ENCODE measurements at places on chromosomes 12 and 14.

DNA sequence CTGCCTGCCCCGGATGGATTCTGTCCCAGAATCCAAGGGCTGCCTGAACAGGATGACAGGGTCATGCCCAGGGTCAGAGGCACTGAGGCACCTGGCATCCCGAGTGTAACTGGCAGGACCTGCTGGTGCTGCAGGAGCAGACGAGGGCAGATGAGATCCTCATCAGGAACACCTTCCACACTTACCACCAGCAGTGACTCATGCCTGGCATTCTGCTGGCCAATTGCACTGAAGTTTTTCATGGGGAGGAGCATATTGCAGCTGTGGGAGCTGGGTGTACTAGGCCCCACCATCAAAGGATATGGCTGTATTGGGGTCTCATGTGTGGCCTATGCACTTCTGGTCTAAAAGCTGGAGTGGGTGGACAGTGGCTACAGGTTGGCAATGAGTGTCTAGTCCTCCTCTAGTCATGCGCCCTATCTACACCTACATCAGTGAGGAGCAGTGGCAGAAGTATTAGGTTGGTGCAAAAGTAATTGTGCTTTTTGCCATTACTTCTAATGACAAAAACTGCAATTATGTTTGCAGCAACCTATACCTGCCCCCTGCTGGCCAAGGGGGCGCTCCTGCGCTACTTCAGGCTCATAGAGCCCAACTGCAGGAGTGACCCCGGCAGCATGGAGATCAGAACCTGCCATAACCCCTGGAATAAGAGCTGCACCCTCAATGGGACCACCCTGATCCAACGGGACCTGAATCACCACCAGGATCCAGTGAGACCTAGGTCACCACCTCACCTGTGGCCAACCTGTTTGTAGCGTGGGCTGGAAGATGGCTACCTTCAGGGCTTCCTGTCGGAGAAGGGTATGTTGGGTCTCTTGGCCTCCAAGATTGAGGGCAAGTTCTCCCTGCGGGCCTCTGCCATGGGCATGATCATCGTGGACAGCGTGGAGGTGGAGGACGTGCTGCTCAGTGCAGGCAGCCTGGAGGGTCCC is 8.0 kb upstream of the C12orf42 start:
- no peak for DNase-seq

DNA sequence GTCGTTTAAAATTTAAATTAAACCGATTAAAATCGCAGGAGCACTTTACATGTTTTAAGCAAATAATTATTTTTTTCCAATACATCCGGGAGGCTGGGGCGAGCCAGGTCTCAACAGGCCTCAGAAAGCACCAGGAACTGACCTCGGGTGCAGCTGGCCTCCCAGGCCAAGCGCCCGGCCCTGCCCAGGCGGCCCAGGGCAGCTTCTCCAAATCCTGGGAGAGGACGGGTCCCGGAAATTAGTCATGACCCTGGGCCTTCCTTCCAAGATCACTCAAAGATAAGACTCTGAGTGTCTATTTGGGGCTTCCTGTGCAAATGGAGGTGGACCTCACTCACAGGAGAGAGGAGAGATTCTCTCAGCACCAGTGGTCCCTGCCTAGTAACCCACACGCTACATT is 177.1 kb downstream of the BCL11B start:
- DNase-seq, result no peak

DNA sequence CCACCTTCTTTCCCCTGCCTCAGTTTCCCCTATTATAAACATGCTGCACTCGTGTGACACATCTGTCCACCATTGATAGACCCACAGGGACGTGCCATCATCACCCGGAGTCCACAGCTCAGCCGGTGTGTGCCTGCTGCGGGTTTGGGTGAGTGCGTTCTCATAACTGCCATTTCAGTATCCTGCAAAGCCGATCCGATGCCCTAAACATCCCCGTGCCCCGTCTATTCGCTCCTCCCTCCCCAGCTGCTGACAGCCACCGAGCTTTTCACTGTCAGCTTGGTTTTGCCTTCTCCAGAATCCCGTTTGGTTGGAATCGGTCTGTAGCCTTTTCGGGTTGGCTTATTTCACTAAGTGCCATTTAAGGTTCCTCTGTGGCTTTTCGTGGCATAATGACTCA is 3.9 kb downstream of the LRCOL1 start:
- DNase-seq, result no peak

DNA sequence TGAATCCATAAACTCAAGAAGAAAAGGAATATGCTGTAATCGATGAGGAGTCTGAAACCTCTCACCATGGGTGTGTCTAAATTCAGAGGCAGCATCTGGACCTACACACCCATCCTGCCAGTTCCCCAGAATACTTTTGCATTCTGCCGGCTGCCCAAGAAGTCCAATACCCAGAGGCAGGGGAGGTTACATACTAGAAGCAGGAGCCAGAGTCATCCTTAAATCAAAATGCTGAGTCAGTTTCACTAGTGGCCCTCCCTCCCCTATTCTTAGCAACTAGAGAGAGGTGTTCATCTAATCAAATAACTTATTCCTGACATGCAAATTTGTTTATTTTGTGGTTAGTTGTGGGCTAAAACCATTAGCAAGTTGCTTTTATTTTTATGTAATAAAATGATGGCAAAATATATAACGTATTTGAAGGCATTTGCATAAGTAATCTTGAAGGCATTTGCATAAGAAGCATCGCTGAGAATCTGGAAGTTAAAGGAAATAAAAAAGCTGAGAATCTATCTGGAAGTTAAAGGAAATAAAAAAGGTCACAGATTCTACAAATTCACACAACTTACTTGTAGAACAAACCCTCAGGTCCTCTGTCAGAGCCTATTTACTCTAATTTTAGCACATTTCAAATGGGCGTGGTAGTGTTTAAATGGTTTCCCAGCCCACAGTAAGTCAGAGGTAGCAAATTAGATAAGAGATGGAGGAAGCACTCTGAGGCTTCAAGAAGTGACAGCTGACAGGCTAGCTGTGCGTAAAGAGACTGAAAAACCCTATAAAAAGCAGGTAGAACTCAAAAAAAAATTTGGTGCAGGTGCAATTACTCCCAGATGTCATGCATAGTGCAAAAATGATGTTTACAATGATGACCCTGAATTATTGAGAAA is 7.8 kb downstream of the BHLHE41 start:
- DNase-seq, result no peak

GRCh38 chr14:83006121-83006670 is 1472.5 kb upstream of the SEL1L start:
- DNase-seq, result no peak

DNA sequence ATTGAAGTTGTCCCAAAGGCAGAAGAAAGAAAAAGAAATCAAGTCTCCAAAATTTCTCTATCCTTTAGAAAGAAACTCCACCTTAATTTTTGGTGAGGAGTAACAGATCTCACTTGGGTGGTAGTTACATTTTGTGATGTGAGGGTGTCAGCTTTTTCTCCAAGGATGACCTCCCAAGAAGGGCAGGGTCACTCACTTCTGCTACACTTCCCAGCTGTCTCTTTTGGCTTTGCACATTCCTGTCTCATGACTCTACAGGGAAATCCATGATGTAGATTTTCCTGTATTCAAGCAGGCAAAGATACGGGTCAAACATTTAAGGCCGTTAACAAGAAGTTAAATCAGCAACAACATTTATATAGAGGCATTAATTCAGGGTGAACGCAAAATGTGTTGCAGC is 1016.4 kb downstream of the NRXN3 start:
- DNase-seq, result no peak

DNA sequence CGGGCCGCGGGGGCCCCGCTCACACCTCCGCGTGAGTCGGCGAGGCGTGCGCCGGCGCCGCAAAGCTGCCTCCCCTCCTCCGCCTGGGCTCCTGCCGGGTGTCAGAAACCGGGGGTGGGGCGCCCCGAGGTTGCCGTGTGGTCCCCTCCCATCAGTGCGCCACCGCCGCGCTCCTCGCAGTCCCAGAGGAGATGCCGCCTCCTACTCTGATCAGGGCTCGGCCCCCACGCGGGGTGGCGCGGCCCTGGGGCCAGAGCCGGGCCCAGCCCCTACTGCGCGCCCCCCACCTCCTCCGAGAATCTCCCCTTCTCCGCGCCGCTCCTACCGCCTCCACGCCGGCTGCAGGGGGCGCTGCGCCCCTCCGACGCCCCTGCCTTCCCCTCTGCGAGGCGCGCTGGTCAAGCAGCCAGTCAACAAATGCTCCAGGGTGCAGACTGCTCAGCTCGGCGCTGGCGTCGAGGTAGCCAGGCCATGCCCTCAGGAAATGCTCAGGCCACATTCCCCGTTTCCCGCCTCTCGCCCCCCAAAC is 467 bp upstream of the JAG2 start:
- DNase-seq, result no peak

GRCh38 chr14:79342942-79343341 is 868.4 kb downstream of the DIO2 start:
- DNase-seq, result no peak

- DNase-seq, result no peak
These were observed 463.6 kb upstream of the MIS18BP1 start for GRCh38 chr14:45716572-45716971.

DNA sequence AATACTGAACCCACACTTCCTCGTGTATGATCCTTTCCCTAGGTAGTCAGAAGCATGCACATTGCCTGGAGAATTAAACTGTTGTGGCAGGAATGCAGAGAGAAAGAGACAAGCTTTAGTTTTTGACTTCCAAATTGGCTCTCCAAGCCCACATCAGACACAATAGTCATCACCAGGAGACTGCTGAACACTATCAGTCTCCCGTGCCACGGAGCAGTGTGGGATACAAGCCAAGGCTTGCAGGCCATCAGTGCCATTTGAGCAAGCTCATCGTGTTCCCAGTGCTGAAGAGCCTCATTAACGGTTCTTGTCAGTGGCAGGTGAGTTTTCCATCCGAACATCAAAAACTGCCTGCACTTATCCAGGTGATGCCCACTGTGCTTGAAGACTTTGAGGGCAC is 410.8 kb downstream of the NAV3 start:
- DNase-seq, result no peak

DNA sequence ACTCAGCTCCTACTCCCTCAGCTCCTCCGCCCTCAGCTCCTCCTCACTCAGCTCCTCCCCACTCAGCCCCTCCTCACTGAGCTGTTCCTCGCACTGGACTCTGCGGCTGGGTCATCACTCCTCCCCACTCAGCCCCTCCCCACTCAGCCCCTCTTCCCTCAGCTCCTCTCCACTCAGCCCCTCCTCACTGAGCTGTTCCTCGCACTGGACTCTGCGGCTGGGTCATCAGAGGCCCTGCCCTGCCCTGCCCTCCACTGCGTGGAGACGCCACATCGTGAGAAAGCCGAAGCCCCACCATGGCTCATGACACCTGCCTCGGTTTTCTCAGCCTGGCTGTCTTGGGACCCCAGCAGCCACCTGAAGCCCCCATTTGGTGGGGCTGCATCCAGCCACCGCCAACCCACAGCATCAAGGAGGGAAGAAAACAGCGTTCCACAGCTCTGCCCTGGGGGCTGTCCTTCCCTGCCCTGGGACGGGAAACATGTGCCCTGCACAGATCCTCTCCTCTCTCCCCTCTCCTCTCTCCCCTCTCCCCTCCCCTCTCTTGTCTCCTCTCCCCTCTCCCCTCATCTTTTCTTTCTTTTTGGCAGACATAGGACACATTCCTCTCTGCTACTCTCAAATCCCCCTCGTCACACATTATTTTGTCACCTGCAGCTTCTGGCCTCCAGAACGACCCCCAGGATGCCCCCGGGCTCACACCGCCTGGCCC is 17.7 kb downstream of the NOC4L start:
- DNase-seq, result no peak

- DNase-seq, result no peak
These were observed 51.4 kb downstream of the BORCS5 start for GRCh38 chr12:12408265-12408690.
